Suprapubic skin (tissue), 4 donors: ENCODE measurements at places on chromosomes 13 and 19. TPM values are rescaled to one million over a fixed set of nuclear protein-coding genes. Genes with fewer than 3 reads are reported as not detected.

DNA sequence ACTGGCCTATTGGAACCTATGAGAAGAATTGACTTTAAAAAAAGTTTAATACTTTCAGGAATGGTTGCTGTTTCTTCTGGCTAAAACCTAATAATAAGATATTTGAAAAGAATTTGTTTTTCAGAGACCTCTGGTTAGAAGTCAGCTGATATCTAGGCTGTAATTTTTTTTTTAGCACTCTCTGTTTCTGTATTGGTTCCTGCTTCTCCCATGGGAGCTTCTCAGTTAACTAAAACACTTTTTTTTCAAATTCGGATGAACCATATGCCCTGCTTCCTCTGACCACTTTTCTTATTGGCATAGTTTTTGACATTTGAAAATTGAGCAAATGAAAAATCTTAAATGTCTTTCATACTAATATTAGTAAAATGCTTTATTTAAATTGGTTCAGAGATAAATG, 163.5 kb upstream of the SLC10A2 start:
- DNase-seq: no peak

CNMD gene
- total RNA-seq: not detected

OR7D2 gene
- total RNA-seq: not detected

DNA sequence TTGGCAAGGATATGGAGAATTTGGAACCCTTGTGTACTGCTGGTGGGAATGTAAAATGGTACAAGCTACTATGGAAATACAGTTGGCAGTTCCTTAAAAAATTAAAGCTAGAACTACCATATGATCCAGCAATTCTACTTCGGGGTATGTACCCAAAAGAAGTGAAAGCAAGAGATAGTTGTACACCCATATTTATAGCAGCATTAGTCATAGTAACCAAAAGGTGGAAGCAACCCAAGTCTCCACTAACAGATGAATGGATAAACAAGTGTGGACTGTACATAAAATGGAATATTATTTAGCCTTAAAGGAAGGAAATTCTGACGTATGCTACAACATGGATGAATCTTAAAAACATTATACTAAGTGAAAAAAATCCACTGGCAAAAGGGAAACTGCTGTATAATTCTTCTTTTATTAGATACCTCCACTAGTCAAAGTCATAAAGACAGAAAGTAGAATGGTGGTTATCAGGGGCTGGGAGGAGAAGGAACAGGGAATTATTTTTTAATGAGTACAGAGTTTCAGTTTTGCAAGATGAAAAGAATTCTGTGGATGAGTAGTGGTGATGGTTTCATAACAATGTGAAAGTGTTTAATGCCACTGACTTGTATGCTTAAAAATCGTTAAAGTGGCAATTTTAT, 141.6 kb downstream of the RXFP2 start:
- no peak for DNase-seq

- DNase-seq: no peak
Measured at GRCh38 chr13:21364916-21365315, 94.2 kb downstream of the ZDHHC20 start.
